ENCODE measurements at places on chromosomes 6 and 20.

- ATAC-seq: no peak
Measured at GRCh38 chr6:1836690-1837089, 227.0 kb downstream of the FOXC1 start.

DNA sequence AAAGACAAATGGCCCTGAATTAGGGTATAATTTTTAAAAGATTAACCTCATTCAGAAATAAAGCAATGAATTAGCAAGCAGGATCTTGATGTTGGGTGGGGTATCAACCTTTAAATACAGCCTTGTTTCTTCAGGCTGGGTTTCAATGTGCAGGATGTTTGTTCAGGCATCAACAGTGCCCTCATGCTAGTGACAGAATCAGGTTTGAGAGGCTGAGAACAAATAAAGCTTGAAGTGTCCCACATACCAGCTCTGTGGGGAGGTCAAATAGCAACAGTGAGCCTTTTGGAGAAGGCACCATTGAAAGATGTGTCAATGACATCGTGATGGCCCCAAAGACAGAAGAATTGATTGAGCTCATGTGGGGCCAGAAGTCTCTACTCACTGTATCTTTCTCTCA lies 68.2 kb downstream of the MTFR2 start:
- peak; percentile 29 for ATAC-seq

- ATAC-seq: peak; percentile 88
Measured at GRCh38 chr6:151323791-151324487, 67.4 kb downstream of the ZBTB2 start.

- ATAC-seq: peak; percentile 10
Measured at GRCh38 chr6:21665392-21666200, 72.0 kb downstream of the SOX4 start.

GRCh38 chr6:74752303-74752702 lies 453.6 kb downstream of the COL12A1 start:
- ATAC-seq: no peak

GRCh38 chr20:19205981-19206396 lies 6.5 kb upstream of the SLC24A3 start:
- ATAC-seq: peak; percentile 87

GRCh38 chr6:674956-675355 lies 18.0 kb downstream of the EXOC2 start:
- ATAC-seq: no peak

- ATAC-seq: no peak
Measured at GRCh38 chr6:26109772-26110171, 22.5 kb downstream of the HFE start.

- ATAC-seq: peak; percentile 11
Measured at GRCh38 chr6:24990944-24991809, 55.4 kb upstream of the RIPOR2 start.

DNA sequence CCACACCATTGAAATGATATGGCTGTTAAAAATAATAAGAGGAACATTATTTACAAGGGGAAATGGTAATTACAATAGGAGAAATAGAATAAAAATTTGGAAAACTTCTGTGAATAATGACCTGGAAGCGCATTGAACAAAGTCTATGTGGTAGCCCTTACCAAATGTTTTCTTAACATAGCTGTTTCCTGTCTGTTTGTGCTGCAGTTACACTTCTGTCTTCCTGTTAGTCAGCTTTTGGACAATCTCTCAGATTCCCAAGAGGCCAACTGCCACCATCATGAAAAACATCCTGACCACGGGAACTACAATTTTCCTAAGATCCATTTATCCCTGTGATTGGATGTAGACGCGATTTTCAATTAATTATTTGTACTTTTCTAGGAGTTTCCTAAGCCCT lies 754.4 kb upstream of the MARCKS start:
- no peak for ATAC-seq

GRCh38 chr20:40331807-40332560 lies 357.1 kb downstream of the MAFB start:
- peak; percentile 86 for ATAC-seq

DNA sequence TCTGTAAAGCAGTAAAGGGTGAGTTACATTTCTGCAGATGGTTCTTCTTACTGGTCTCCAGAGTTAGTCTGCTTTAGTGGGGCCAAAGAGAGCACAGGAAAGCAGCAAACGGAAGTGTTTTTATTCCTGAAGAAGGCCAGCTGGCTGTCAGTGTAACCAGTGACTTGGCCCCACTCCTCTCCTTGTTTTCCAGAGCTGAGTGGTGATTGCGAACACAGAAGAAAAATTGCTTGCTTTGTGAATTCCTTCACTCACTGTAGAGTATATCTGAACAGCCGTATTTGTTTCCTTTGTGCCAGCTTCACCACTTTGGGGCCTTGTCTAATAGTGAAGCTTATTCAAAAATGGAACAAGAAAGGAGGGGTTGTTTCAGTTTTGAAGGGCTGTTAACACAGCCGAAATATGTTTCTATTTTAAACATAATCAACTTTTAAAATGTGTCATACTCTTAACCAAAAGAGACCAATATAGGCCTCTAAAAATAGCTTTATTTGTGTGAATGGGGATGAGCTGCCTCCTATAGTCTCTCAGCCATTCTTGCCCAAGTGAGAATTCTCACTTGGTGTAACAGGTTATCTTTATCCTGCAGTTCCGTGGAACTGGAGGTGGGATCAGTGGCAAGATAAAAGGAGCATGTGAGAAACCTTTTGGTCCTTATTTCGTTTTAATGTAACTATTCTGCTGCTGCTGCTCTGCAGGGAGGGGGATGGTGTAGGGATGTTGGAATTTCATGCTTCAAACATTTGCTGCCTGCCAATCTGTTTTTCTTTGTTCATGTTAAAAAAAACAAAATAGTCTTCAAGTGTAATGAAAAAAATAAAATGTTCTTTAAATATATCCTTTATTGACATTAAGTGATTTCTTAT lies 37.8 kb downstream of the ZC2HC1B start:
- ATAC-seq: no peak

- no peak for ATAC-seq
Measured at GRCh38 chr6:19691465-19692167, 145.6 kb upstream of the ID4 start.

DNA sequence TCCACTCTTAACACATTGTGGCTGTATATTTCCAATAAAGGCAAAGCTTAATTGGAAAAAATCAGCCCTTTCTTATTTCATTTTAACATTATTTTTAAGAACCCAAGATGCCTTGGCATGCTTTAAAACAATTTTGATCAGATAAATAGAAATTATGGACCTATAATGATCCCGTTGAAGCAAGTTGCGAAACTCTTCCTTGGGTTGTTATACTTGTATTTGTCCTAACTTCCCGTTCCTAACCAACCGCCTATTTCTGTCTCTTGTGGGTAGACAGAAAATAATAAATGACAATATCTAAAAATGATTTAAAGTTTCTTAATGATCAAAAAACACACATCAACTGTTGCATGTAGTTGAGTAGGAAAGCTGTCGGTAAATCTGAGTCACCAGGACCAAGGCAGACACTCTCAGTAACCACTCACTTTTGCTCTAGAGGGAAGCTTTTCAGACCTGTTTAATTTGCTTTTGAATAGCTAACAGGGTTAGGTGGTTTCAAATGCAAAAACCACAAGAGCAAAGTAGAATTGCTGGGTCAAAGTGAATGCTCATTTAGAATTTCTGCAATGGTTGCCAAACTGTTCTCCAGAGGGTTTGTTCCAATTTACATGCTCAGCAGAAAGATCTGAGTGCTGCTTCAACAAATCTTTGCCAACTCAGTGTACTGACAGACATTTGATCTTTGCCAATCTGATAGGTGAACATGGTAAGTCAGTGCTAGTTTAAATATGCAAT lies 34.2 kb upstream of the KCNK5 start:
- ATAC-seq: no peak

- ATAC-seq: peak; percentile 27
Measured at GRCh38 chr6:134495203-134495889, 177.4 kb upstream of the SGK1 start.

DNA sequence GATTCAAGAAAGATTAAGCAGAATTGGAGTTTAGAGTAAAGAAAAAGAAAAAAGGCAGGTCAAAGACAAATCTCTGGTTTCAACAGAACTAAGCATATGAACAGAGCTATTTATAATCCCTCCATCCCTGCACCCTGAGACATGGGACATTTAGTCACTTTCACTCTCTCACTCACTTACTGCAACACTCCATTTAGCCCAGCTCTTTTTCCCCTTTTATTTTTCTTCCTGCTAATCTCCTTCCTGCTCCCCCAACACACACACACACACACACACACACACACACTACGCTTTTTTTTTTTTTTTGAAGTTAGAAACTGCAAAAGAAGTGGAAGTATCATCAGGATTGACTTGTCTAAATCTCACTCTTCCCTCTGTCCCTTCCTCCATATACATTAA lies 45.1 kb upstream of the TBC1D7 start:
- ATAC-seq: no peak

DNA sequence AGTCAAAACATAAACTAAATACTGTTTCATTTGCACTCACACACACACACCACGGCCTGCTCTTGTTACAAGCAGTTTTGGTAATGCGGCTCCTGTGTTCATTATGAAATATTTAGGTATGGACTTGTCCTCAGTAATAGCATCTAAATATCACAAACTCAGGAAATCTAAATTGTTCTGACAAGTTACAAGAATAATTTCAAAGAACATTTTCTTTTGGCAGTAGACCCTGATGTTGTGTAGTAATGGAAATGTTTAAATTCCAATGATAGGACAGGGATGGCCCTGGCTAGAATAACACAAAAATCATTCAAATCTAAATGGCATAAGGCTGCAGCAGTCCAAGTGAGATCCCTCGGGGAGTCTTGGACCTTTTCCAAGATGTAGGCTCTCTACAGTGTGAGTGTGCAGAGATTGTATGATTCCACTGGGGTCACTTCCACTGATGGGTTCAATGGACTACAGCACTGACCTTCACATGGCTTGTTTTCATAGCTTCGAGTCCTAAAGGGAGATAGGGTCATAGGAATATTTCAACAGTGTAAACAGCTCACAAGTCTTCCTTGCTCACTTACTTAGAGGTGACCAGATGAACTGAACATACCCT lies 210.6 kb upstream of the PLCB4 start:
- no peak for ATAC-seq

DNA sequence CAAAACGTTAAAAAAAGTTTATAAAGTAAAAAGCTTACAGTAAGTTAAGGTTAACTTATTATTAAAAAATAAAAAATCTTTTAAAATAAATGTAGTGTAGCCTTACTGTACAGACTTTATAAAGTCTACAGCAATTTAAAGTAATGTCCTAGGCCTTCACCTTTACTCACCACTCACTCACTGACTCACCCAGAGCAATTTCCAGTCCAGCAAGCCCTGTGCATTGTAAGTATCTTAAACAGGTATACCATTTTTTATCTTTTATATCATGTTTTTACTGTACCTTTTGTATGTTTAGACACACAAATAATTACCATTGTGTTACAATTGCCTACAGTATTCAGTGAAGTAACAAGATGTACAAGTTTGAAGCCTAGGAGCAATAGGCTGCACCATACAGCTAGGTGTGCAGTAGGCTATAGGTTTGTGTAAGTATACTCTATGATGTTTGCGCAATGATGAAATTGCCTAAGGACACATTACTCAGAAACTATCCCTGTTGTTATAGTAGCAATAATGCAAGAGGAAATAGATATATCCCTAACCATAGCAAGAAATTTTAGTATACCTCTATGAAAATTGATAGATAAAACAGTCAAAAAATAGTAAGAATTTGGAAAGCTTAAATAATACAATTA lies 39.5 kb downstream of the FBXO5 start:
- peak; percentile 98 for ATAC-seq

DNA sequence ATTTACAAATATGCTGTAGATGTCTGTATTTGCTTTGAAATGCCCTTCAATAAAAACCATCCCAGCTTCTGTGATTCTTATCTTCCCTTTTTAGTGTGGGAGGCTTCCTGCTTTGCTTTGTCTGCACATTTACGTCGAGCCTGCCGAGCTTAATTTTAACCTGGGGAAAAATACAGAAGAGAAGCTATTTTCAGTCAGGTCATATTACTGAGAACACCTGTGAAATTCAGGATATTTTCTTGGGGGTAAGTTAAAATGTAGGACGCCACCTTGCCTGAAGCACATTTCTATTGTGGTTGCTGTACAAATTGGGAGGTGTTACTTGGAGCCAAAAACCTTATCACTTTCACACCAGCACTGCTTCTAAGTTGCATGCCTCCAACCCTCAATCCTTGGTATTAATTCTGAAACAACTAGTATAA lies 43.6 kb upstream of the FUCA2 start:
- no peak for ATAC-seq

DNA sequence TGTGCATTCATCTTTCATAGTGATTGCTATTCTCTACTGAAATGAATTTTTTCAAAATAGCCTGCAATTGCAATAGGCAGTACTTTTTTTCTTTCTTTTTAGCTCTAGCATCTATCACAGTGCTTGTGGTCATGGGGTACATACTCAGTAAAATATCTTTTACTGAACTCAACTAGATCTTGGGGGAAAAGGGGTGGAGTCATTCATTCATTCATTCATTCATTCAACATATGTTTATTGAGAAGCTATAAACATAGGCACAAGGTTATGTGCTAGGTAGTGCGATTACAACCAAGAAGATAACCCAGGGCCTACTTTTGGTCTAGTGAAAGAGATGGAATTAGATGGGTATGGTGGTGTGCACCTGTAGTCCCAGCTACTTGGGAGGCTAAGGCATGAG lies 1.4 kb upstream of the CDKAL1 start:
- no peak for ATAC-seq

DNA sequence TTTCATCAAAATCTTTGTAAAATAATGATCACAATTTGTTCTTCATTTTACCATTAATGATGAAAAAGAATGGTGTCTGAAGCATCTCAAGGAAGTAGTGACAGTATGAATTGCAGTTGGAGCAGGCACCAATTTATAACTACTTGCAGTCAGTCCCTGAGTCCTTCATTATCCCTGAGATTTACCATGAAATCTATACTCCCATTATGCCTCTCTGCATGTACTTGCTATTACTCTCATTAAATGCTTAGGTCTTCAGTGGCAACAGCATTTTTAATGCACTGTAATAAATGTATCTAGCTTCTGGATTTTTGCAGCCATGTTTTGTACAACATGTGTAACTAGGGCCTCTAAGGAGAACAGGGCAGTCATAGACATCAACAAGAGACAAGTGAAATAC lies 708.8 kb downstream of the EYS start:
- no peak for ATAC-seq

DNA sequence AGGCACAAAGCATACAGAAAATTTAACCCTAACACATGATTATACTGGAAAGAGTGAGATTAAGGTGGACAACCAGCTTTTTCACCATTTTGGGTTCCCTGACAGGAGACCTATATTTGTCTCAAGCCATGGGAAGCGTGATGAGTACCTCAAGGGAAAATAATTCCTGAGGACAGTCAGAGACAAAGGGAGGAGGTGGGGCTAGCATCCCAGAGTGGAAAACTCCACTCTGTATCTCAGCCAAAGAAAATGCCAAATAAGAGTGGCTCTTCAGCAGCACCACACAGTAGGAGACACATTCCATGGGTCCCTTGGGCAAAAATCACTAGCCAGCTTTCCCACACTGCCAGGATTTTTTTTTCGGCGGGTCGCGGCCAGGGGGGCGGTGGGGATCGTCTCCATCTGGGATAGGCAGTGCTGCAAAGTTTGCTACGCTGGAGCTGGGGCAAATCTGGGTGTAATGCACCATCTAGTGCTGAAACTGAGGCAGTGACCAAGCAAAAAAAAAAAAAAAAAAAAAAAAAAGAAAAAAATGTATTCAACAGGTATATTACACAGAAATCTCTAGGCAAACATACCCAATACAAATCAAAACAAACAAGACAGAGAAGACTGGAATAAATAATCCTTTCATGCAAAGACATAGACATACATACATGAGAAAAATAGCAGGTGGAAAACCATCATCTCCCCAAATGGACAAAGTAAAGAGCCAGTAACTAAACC lies 77.3 kb upstream of the SLC35F1 start:
- ATAC-seq: no peak

Measured in esophagus mucosa (tissue), 1 donor.